ENCODE measurements at places on chromosomes 13 and 19. TPM values are rescaled to one million over a fixed set of nuclear protein-coding genes. Genes with fewer than 3 reads are reported as not detected.

Gene CEACAM8
- 0.20 TPM for polyA plus RNA-seq

Gene CLIP3
- polyA plus RNA-seq = 53.7 TPM

DNA sequence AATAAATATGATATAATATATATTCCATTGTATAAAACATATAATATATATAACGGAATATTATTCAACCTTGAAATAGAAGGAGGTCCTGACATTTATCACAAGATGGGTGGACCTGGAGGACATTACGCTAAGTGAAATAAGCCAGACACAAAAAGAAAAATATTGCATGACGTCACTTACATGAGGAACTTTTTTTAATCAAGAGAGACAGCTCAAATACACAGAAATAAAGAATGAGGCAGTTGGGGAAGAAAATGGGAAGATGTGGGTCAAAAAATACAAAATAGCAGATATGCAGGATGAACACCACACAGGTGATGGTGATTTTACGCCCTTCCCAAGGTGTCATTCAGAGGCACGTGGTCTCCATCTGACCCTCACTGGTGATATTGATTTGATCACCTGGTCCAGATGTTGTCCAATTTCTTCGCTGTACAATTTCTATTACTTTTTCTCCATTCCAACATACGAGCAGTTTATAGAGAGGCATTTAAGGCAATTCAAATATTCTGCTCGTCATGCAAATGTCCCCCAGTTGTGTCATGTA is 513 bp upstream of the ZNF317 start:
- DNase-seq = peak; percentile 7

GRCh38 chr13:50127726-50128291 is 112.6 kb downstream of the KCNRG start:
- DNase-seq = no peak

DNA sequence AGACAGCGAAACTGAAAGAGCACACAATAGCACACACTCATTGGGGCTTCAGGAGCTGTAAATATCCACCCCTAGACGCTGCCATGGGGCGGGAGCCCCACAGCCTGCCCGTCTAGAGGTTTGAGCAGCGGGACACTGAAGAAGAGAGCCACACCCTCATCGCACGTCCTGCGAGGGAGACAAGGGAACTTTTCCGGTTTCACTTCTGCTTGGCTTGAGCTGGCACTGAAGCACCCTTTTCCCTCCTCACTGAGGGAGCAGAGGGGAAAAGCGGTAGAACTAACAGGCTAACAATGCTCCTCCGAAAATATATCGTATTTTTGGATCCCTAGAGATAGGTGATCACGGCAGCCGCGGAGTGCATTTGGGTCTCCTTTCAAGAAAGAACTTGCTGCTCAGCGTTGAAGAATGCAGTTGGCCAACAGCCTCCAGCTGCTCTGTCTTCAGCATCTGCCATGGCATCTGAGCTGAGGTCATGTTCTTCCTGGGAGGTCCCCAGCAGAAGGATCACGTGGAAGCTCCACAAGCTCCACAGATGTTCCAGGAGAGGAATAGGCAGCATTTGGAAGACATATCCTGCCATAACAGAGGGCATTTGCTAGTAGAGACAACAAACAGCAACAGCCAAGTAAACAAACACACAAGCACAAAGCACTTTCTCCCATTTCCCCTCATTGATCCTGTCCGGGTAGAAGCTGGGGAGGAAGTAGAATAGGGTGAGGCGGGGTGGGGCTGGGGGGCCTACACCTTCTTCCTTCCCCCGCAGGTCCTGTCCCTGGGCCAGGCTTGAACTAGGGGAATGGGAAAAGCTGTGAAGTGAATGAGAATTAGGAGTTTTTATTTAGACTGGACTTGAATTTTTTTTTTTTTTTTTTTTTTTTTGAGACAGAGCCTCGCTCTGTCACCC is 44.8 kb upstream of the ALOX5AP start:
- peak; percentile 38 for DNase-seq

- DNase-seq = peak; percentile 13
Observed at GRCh38 chr13:70310396-70311119, 202.3 kb upstream of the KLHL1 start.

Gene PGLYRP1
- 0.70 TPM for polyA plus RNA-seq

- DNase-seq = no peak
Observed at GRCh38 chr19:4980067-4980466, 11.2 kb downstream of the KDM4B start.

Gene C19orf67
- polyA plus RNA-seq = 0.11 TPM

DNA sequence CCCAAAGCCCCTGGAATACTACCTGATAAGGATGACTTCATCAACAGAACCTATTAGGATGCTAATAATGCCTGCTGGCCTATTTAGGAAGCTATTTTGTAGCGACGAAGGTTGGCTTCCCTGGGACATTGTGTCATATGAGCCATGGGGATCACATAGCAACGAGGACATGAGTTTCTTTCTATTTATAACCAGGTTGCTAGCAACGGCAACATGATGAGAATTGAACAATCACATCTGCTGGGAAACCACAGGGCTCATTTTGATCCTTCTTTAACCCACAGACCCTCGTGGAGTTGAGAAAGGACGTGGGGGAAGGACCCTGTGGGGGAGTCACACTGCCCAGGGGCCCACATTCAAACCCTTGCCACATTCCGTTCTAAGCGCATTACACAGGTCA is 172.2 kb downstream of the COL4A1 start:
- peak; percentile 47 for DNase-seq

- DNase-seq = peak; percentile 59
Observed at GRCh38 chr19:52095172-52096014, at the start of gene ZNF841. ZNF841 (minus strand) TSS chr19:52095765; CDS start chr19:52084801, 10,964 bp downstream.

Gene NAPSA
- 9.3 TPM for polyA plus RNA-seq

Gene PSG2
- polyA plus RNA-seq = 0.25 TPM

Gene PEAK3
- polyA plus RNA-seq = 0.09 TPM

Gene LRP3
- polyA plus RNA-seq = 26.4 TPM

Gene SOHLH2
- 2.6 TPM for polyA plus RNA-seq

GRCh38 chr13:95375706-95376105 is 74.5 kb upstream of the ABCC4 start:
- DNase-seq = no peak

DNA sequence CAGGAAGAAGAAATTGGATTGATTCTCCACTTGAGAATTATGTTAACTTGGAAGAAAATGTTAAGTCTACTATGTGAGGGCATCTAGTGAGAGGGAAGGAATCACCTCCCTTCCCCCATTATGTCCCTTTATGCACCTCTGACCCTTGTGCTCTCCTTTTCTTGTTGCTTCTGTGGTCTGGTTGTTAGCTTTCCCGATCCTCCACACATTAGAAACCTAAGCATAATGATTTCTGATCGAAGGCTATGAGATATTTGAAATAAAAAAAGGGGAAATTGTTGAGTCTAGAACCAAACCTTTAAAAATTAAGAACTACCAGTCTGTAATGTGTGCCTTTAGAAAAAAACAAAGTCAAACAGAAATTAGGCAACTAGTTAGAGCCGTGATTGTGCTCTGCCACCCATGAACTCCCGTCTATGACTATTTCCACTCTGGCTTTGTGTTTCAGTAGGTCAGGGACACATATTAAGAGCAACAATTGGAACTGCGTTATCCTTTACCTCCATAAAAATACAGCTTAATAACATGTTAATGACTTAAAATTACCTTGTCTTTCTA is 463 bp upstream of the GPC6 start:
- DNase-seq = no peak
